ENCODE measurements at places on chromosomes 4 and X. TPM values are rescaled to one million over a fixed set of nuclear protein-coding genes. Genes with fewer than 3 reads are reported as not detected.

DNA sequence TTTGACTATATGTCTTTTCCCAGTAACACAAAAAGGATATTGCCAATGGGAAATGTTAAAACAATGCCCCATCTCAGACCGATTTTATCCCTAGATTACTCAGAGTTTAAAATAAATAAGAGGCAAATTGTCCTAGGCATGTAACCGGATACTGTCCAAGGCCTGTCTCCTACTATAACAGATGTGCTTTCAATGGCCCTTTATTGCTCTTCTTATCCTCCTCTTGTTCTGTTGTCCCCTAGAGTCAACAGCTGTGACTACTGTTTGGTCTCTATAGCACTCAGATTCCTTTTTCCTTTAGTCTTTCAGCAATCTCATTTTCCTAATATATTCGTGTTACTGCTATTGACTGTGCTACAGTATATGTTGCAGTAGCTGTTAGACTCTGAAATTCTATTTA, 66.8 kb upstream of the PLS3 start:
- no peak for DNase-seq

DNA sequence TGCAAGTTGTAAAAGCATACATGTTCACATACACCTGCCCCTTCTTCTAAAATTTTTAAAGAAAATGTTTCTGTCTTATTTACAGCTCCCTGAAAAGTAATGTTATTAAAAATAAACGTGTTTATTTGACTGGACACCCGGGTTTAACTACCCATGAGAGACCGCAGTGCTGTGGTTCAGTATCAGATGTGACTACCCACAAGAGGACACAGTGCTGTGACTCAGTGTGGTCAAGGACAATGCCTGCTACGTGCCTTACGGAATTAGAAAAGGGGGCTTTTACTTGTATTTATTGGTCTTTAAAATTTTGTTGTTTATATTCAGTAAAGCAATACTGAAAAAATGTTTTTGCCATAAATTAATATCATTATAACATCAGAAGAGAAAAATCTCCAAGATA, 641.4 kb downstream of the TRIML1 start:
- no peak for DNase-seq

- DNase-seq: no peak
These were observed 172.6 kb downstream of the FHIP1A start for GRCh38 chr4:151581570-151581969.

- no peak for DNase-seq
These were observed 111.1 kb downstream of the NFKB1 start for GRCh38 chr4:102612210-102612609.

DNA sequence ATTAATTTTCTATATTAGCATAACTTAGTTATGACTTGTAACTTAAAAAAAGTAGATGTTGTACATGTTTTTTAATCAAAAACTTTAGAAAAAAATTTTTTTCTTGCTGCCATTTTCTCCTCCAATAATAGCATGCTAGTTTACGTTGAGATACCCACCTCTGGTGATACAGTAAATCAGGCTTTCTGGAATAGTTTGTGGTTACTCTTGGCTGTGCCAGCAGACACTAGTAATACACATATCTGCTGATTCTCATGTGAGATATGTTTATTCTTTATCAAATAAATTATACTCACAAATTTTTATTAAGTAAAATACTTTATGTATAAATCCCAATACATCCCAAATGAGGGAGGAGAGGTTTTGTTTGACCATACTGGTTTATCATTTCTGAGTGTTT, 117.3 kb downstream of the KLHL8 start:
- DNase-seq: no peak

DNA sequence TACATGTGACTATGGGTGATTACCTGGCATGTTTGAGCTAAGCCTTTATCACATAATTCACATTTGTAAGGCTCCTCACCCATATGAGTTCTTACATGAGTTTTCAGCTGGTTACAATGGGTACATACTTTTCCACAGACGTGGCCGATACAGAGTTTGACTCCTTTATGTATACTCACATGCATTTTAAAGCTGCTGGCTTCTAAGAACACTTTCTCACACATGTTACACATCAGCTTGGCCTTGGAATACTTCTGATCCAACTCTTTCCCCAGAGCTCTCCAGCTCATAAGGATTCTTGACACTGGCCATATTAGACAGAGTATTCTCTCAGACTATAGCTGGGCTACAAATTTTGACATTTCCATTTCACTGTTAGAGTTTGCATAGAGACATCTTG, 66.3 kb downstream of the TAB3 start:
- DNase-seq: no peak

GRCh38 chr4:85787133-85787532, 312.2 kb downstream of the ARHGAP24 start:
- no peak for DNase-seq

GRCh38 chr4:96009427-96010119, 169.7 kb downstream of the PDHA2 start:
- no peak for DNase-seq

- DNase-seq: no peak
These were observed 97.4 kb downstream of the PHKA2 start for GRCh38 chrX:18886344-18887161.

DNA sequence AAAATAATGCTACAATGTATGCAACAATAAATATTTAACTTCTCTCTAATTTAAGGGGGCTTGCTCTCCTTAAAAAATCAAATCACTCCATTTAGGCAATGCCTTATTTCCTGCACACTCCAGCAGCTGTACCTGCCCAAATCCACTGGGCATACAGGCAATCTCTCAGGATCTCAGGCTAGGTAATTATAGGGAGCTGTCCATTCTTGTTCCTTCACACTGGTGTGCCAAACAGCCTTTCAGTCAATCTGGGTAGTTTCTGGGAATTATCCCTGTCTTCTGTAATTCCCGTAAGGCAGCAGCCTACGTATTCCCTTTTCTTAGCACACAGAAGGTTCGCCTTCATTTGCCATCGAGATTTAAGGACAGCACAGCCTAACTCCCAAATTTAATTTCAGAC, 922.6 kb upstream of the SLIT2 start:
- no peak for DNase-seq

DNA sequence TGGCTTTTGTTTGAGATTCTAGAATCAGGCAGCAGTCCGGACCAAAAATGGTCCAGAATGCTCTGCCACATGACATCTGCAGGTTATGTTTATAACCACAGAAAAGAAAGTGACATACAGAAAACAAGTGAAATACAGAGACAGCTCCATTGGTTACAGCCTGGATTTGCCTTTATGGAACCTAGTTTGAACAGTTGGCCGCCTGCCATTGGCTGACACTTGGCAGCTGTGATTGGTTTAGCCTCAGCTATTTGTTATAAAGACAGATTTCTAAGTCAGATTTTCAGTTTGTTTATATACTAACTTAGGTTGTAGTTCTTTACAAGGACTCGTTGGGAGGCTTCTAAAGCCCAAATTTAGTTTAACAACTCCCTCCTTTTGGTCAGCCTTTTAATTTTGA, 40.8 kb upstream of the IL9R start:
- DNase-seq: no peak

GRCh38 chrX:148466292-148466691, 34.1 kb upstream of the AFF2 start:
- no peak for DNase-seq

DNA sequence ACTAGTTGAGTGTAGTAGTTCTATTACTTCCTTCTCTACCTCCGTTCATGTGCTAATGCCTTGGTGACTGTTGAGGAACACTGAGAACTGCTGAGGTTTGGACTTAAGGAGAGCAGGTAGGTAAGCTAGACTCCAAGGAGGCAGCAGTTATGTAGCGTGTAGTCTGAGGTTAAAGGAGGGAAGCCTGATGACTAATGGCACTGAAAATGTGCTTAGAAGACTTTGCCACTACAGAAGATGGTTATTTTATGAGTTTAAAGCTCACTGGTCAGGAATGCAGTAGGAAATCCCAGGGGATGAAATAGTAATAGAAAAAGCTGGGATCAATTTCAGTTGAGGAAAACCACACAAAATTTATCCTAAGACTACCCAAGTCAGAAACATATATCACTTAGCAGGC, 1077.3 kb downstream of the RAPGEF2 start:
- DNase-seq: no peak

DNA sequence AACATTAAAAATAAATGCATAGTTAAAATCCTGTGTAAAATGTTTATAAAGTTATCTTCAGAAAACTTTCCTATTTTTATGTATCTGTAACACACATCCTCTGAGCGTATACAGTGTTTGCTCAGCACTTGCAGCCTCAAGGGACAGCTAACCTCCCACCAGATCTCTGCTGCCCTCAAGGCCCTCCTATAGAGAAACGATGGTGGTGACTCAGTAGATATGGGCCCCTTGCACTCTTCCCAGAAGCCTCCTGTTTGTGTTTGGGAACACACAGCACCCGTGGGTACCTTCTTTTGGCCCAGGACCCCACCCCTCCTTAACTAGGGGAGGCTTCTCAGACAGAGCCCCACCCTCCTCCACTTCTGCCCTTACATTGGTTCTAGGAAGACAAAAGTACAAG, 26.7 kb downstream of the PJA1 start:
- no peak for DNase-seq

- no peak for DNase-seq
These were observed 5.4 kb downstream of the ADAD1 start for GRCh38 chr4:122384245-122384644.

GRCh38 chrX:13080128-13080795, 35.8 kb upstream of the FAM9C start:
- DNase-seq: no peak

DNA sequence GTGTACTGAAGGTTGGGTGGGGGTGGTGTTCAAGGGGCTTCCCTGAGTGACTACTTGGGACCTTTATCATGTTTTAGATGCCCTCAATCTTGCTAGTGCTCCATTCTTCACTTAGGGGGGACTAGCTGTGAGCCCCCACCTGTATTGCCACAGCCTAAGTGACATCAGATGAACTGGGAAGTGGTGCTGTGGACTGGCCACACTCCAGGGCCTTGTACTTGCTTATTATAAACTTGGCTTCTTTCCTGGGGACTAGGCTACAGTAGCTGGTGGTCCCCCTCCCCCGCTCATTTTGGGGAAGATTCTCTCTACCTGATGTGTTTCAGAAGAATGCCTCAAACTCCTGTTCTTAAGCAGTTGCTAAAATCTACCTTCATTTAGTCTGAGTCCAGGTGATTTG, 46.7 kb upstream of the WDR1 start:
- DNase-seq: no peak

DNA sequence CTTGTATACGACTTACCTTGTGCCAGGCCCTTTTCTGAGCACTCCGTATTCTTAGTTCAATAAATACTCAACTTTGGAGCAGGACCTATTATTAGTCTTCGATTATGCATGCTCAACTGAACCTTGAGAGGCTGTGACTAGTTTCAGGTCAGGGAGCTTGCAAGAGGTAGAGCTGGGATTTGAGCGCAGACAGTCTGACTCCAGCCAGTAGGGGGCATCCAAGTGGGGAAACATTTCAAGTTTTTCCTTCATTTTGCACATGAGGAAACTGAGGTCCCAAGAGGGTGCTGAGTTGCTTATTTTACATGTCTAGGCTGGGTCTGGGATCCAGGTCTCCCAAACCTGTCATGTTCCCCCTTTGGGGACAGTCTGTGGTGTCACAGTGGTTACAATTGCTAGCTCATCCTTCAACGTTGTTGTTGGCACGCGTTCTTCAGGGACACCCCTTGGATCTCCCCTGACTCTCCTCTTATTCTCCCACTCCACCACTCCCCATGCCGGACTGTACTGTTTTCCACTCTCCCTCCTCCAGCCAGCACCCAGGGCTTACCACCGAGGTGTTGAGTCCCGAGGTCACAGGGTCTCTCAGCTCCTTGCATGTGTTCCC, 6.7 kb upstream of the PRICKLE3 start:
- no peak for DNase-seq

The MAGEB10 gene
- total RNA-seq: not detected

The METTL14 gene
- 30.9 TPM for total RNA-seq

The SPANXA2 gene
- not detected for total RNA-seq

The CYBB gene
- 14.1 TPM for total RNA-seq

The FGFR3 gene
- total RNA-seq: 175 TPM

The DIPK2B gene
- 1.1 TPM for total RNA-seq

The NMU gene
- 112 TPM for total RNA-seq

The SPINK2 gene
- total RNA-seq: 1.5 TPM

The S100G gene
- not detected for total RNA-seq
